ENCODE measurements at places on chromosomes 5 and 9.

DNA sequence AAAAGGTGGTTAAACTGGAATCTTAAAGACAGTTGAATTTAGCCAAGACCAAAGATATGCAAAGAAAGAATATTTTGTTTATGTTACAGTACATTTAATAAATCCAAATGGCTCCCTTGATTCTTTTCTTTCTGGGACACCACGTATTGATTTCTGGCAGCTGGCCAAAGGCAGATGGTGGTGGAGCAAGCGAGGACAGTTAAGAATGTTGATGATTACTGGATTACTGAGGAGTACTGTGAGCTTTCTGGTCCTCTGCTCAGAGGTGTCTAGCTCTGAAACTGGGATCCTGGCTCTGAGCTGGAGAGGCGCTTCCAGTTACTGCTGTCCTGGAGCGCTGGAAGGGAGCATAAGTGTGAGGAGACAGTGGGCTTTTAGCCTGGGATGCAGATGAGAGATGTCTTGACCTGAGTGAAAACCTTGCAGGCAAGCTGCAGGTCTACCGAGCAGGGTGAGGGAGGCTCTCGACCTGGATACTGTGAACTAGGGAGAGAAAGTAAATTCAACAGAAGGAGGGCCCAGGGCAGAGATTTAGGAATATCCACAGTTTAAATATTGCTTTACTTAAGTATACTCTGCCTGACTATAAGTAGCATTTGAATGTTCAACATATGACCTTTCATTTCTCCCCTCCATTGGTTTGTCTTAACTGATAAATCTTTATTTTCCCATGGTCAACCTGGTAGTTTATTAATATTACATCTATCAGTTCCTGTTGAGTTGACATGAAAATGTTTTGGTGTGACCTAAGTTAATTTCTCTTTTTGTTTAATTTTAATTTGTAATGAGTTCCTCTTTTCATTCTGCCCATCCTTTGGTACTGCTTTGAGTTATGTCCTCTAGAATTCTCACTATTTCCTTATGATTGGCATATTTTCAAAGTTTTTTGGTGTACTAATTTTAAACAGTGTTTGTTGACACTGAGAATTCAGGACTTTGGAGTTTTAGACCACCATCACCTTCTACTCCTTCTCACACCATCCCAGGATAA lies 3.7 kb downstream of the SYK start:
- no peak for DNase-seq

- DNase-seq: no peak
These were observed 146.9 kb upstream of the FBN2 start for GRCh38 chr5:128684961-128685360.

- no peak for DNase-seq
These were observed 12.2 kb upstream of the MIER3 start for GRCh38 chr5:56964173-56964572.

DNA sequence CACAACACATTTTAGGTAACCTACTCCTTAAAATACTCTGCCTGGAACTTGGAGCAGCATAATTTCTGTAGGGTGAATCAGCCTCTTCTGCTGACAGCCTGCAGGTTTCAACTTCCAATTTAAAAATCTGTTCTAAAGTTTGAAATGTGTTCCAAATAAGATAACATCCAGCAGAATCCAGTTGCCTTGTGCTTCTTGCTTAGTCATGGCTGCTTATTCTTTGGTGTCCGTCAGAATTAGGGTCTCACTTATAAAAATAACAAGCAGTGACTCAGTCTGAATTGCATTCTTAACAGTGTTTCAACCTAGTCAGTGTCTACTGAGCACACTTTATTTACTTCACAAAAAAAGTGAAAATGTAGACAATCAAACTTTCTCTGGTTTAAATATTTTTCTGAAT lies 3.7 kb downstream of the CDH6 start:
- no peak for DNase-seq

- DNase-seq: peak; percentile 12
These were observed 850 bp downstream of the RRAGA start for GRCh38 chr9:19049917-19050636.

DNA sequence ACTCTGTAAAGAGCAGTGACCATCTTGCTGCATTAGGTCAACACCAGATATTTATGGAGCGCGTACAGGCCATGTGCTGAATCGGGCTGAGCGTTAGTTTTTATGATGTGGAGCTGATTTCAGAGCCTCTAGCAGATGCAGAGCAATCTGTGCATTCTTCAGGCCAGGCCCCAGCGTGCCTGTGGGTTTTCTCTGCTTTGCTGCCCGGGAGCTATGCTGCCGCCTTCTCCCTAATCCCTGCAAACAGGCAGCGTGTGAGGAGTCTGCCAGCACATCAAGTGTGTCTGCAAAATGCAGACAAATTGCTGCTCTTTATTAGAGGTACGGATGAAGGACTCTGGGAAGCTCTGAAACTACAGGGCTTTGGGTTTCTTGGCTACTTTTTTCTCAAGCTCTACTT lies 170.0 kb downstream of the NTRK2 start:
- DNase-seq: no peak

DNA sequence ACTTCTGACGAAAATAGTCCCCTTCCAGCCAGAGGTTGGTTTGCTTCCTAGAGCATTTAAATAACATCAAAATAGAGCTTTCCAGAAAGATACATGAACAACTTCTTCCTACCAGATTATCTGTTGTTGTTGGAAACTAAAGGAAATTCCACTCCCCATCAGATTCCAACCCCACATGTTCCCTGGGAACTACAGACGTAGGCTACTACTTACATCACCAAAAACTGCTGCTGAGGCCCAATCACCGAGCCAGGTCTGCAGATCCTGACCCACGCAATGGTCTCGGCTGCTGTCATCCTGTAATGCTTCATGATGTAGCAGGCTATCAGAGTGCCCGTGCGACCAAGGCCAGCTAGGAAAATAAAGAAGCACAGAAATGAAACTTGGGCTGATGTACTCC lies 73.4 kb downstream of the HABP4 start:
- no peak for DNase-seq

DNA sequence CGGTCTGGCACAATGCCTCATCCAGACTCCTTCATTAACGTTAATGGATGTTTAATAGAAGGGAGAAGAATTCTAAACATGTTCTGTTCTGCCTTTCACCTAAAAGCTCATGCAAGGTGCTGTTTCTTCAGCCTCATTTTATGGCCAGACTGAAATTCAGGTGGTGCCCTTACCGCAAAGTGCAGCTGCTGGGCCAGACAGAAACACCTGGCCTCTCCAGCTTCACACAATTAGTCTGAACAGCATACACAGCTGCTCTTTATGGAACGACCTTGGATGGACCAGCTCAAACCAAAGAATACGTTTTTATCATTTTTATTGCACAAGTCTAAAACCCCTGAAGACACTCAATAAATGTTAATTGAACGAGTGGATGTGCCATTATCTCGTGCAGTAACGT lies 4.6 kb downstream of the SNCAIP start:
- DNase-seq: no peak

DNA sequence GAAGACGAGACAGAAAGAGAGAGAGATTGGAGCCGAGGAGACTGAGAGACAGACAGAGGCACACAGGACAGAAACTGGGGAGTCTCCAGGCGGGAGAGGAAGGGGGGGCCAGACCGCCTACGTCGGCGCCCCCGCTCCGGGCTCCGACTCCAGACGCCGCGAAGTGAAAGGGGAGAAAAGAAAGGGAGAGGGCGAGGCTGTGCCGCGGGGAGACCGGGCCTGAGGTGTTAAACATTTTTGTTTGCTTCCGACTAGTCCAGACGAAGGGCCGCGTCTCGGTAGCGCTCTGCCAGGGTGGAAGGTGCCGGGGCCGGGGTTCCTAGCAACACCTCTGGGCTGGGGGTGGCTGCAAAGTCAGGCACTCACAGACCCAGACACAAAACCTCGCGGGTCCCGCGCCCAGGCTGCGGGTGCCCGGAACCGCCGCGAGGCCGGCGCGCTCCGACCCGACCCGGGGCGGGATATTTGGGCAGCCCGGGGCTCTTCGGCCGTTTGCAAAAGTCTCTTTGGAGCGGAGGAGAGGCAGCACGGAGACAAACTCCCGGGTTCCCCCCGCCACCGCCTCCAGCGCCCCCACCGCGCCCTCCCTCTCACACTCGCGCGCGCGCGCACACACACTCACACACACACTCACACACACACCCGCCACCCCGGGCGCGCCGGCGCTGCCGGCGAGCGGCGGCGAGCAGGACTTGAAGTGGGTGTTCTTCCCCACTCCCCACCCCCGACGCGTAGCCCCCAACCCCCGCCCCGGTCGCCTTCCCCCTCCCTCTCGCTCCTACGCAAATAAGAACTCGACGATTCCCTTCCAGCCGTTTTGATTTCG lies 626 bp upstream of the FST start:
- peak; percentile 15 for DNase-seq

- no peak for DNase-seq
These were observed 190.9 kb upstream of the PANK3 start for GRCh38 chr5:168770036-168770498.

DNA sequence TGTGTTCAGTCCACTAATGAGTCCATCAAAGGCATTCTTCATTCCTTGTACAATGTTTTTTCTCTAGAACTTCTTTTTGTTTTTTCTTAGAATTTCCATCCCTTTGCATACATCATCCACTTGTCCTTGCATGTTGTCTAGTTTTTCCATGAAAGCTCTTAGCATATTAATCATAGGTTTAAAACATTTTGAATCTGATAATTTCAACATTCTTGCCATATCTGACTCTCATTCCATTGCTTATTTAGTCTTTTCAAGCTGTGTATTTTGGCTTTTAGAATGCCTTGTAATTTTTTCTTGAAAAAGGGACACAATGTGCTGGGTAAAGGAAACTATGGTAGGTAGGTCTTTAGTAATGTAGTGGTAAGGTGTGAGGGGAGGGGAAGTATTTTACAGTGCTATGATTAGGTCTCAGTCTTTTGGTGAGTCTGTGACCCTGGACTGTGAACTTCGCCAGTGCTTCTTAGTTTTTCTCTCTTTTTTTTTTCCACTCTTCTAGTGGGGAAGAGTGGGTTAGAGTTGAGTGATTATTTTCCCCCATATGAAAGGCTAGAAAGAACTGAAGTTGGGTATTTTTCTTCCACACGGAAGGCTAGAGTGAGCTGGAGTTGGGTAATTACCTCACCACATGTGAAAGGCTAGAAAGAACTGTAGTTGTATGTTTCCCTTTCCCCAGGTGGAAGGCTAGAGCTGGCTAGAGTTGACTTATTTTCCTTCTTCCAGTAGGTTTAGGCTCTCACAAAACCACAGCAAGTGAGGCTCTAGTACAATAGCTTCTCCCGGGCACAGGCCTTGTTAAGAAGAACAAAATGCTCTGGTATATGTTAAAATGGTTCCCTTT lies 172.1 kb downstream of the SNX18 start:
- no peak for DNase-seq

- DNase-seq: no peak
These were observed 176.7 kb upstream of the PRDM9 start for GRCh38 chr5:23330726-23331125.

DNA sequence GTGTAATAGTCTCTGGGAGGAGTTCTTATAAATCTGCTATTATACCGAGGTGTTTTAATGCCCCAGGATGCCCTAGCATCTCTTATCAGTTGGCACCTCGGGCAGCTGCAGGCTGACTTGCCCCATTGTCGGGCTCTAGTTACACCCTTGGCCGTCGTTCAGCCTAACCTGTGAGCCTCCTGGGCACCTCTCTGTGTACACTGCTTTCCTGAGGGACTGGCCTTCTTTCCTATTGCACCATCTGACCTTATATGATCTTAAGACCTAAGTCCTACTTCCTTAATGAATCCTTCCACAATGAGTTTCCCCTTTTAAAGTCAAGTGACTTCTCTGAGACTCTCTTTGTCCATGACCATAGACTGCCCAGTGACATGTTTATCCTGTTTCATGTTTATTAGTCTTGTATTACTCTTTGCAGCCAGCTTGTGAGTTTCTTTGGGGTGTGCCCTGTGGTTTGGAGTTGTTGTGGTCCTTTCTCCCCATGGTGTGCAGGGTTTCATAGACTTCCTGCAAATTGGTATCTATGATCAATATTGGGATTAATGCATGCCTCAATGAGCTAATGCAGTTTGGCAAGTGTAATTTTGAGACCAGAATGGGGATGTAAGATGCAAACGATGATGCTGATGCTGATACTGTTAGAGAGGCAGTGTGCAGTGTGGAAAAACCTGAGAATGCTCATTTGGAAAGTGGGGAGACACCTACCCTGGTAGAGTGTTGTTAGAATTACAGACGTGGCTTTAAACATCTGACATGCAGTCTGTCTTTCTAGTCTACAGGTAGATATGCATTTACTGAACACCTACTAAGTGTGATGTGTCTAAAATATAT lies 4.9 kb downstream of the DAPK1 start:
- peak; percentile 94 for DNase-seq

DNA sequence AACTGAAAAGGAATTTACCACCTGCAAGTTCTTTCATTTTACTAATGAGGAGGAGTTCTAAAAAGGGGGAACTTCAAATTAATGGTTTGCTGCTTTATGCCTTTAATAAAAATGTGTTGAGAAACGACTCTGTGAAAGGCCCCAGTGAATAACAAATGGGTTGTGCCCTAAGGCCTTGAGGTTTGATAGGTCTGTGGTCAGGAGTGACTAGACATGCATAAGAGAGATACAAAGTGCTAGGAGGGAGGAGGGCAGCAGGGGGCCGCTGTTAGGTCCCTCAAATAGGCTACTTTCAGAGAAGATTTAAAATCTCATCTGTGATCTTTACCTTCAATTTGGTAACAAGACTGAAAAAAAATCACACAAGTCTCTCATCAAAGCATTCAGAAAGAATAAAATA lies 58.3 kb downstream of the FAM81B start:
- no peak for DNase-seq

- DNase-seq: no peak
These were observed 5.0 kb upstream of the SNAPC3 start for GRCh38 chr9:15417626-15418025.

- DNase-seq: peak; percentile 71
These were observed at the start of gene ZNF300 for GRCh38 chr5:150904479-150905311. ZNF300 (minus strand) TSS chr5:150904980; CDS start chr5:150903155, 1,825 bp downstream.

GRCh38 chr9:68470067-68470466 lies 70.6 kb downstream of the TMEM252 start:
- DNase-seq: no peak

DNA sequence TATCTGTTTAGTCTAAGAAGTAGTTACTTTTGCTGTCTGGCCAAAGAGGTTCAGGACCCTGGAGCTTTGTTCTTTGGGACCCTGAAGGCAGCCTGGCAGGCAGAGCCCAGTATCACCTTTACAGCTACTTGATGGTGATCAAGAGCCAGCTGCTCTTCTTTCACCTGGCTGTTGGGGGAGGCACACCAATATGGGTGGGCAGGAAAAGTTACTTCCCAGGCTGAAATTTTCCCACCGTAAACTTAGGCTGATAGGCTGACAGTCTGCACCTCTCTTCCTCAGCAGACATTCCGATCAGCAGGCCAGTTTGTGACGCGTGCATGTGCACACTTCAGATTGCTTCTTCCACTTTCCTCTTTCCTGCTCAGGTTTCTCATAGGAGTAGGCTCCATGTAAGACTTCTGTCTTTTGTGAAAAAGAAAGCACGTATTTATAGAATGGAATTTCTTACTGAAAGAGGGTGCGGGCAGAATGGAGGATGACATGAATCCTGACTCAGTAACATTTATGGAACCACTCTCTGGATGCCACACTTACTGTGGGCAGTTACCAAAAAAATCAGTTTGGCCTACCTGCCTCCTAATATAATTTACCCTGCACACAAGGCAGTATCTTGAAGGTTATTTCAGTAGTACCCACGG lies 223.9 kb upstream of the DMRT1 start:
- peak; percentile 10 for DNase-seq
